ENCODE measurements at places on chromosomes 3 and 15.

GRCh38 chr15:55526559-55527036 lies 18.6 kb upstream of the DNAAF4 start:
- DNase-seq = no peak

DNA sequence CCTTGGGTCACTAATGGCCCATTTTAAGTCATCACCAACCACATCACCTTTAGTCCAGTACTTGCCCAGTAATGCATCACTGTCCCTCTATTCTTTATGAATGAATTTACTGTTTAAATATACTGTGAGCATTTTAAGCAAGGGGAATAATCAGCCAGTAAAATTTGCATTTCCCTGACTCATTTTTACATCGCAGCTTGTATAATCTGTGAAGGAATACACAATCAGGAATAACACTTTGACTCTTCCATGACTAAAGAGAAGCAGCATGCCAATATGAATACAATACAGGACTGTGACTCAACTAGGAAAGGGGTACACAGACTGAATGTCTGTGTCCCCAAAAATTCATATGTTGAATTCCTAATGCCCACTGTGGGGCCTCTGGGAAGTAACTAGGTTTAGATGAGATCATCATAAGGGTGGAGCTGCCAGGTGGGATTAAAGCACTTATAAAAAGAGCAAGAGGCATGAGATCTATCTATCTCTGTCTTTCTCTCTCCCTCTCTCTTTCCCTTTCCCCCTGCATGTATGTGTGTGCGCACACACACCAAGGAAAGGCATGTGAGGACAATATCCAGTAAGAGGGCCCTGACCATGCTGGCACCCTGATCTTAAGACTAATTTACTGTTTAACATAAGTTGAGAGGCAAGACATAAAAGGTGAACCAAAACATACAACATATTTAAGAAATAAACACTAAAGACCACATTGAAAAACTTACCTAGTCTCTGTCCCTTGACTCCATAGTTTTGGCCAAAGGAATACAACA lies 12.1 kb downstream of the B4GALT4 start:
- no peak for DNase-seq

DNA sequence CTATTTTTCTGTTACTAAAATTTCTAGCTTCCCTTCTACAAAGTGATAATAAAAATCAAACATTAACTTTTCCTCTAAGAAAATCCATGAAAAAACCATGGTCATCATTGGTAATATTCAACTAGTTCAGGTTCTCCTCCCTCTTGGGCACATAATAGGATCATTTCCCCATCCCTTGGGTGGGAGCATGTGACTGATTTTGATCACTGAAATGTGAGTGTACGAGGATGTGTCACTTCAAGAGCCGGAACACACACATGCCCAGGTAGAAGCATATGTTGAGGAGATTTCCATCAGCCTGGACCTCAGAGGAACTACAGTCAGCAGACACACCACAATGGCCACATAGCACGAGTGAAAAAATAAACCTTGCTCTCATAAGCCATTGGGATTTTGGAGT lies 36.1 kb downstream of the AP3S2 start:
- no peak for DNase-seq

GRCh38 chr15:65888981-65889380 lies 19.7 kb downstream of the RAB11A start:
- DNase-seq = no peak

DNA sequence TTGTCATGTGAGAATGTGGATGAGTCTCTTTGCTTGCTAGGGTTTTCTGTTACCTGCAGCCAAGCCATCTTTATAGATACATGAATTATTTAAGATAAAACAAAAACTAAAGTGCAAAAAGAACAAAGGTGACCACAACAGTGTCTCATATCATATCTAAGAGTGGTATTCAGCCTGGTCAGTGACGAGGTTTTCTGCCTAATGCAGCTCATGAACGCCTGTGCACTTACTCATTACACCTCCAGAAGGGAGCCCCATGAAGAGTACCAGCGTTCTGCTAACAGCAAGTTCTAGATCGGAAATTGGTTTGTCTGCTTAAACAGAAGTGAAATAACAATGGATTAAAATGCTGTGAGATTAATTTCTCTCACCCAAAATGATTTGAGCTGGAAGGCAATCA lies 19.2 kb downstream of the PXYLP1 start:
- no peak for DNase-seq

GRCh38 chr15:85174521-85174920 lies 192.9 kb downstream of the PDE8A start:
- DNase-seq = no peak

GRCh38 chr3:173267716-173268115 lies 126.7 kb upstream of the SPATA16 start:
- DNase-seq = no peak

DNA sequence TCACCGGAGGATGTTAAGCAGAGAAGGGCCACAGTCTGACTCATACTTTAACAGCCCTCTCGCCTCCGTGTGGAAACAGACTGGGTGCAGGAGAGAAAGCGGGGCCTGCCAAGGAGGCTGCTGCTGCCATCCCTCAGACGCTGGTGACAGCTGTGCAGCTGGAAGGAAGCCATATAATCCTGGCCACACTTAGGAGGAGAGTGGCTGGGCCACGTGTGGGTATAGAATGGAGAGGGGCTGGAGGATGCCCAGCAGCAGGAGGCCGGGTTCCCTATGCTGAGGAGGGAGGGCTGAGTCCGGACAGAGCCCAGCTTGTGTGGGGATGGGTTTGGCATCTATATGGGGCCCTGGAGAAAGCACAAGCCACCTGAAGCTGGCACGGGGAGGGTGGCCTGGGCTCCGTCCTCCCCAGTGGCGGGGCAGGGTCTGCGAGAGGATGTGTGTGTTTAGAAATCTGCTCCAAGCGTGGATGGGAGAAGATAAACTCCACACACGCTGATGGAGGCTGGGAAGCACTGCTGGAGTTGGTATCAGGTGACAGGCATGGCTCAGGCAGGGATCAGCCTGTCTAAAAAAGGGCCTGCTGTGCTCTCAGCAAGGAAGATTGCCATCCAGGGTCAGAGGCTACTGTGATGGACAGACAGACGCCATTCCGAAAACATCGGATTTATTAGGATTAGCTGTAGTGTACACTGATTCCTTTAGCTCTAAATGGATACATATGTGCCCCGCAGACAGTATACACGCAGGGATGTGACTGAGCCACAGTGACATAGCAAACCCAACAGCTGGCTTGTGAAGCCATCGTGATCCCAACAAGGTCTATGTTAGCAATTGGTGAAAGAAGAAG lies 15.9 kb downstream of the ABTB1 start:
- no peak for DNase-seq

GRCh38 chr3:50268703-50269451 lies at the start of gene SEMA3B:
SEMA3B (plus strand) TSS chr3:50269147; CDS start chr3:50269241, 94 bp downstream.
- DNase-seq = no peak

DNA sequence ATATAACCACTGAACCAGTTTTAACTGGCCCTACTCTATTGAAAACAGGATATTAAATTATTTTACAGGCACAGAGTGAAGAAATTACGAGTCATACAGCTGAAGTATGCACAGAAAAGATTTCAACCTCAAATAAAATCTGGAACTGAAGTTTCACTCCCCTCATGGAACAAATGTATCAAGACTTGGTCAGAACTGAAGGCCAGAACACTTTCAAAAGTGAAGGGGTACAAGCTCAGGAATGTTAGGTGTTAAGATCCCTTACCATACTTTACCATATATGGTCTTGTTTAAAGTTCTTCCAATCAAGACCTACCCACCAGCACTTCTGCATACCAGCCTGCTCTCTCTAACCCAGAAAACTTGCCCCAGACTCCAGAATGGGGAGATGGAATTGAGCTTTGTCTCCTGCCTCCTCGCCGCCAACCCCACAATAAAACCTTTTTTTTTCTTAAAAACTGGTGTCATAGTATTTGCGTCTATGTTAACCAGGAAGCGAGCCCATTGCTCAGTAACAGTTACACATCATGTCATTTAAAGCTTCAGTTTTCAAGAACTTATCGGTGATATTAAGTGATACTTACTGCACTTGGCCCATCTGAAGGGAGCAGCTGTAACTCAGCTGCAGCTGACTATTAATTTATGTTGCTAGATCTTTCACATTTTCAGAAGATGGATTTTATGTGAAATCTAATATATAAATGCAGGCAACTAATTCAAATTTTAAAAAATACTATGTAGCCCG lies 59.9 kb downstream of the OXSM start:
- no peak for DNase-seq

DNA sequence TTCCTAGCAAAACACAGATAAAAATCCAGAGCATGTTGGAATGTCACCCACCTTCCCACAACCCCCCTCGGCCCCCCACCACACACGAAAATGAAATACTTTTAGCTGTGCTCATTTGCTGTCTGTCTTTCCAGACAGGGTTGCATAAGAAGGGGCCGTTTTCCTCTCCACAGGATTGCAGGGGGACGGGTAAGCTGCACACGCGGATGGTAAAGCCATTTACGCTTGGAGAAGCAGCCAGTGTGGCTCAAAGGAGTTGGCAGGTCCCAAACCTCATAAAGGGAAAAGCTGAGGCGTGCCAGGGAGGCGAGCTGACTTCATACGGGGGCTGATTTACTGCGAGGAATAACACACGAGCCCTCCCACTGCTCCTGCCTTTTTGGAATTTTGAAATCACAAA lies 47.4 kb upstream of the ITGA11 start:
- no peak for DNase-seq

GRCh38 chr15:52136442-52136980 lies 23.9 kb upstream of the BCL2L10 start:
- no peak for DNase-seq

DNA sequence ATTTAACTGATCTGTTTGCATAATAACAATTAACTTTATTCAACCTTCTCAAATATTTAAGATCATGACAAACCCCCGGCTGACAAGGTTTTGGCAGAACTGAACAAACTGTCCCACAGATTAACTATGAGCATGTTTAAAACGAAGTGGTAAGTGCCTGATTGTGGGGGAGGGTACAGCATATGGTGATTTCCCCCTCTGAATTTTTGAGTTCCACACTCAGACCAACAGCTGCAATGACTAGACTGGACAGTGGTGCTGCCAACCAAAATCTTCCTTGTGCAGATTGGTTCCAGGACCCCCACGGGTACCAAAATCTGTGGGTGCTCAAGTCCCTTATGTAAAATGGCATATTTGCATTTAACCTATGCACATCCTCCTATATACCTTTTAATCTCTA lies 449.5 kb downstream of the SHQ1 start:
- DNase-seq = no peak

DNA sequence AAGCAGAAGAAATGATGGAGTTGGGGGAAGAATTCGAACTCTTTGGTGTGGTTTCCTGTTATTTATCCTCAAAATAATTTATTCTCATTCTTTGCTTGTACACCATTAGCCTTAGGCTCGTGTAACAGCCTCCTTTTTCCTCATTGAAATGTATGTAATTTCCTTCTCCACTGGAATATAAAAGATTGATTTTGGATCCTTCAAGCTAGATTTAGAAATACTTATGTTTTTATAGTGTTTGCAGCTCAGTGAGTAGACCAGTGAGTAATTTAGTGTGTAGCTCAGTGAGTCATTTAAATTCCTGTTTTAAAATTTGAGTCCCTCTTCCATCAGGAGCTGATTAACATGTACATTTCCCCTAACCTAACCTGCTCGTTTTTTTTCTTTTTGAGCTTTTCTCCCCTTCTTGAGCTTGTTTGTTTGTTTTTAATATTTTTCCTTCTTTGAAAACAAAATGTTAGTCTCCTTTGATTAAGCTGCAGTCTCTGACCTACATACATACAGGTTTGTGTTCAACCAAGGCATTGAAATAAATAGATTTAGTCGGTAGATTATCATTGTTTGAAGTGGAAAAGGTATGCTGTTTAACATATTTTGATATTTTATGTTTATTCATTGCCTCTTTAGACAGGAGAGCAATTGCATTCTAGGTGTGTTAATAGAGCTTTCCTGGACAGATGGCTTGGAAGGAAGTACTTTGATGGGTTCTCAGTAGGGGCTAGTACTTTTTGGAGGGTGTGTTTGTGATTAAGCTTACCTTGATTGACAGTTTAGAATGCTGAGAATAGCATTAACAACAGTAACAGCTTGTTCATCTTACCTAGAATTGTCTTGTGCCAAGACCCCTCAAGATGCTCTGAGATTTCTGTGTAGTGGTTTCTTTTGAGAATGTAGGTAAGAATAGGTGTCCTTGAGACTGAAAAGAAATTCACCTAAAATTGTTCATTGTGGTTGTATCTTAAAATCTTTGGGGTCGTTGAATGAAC lies 5.9 kb downstream of the USP3 start:
- no peak for DNase-seq

DNA sequence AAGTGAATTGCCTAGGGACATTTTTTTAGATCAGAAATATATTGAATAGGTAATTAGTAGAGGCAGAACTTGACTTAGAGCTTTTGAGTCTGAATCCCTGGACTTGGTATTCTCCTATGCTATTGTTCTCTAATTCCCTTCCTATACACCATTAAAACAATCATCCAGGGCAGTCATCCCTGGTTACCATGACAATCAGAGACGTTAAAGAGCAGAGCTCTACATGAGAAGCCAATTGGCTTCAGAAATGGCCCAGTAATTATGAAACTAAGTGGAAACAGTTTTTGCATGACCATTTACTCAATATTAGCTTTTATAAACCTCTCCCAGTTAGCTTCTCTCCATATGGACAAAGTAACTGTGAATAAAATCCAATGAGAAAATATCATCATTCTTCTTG lies 182.1 kb upstream of the TP63 start:
- DNase-seq = no peak

GRCh38 chr15:52556524-52557273 lies 12.1 kb downstream of the ARPP19 start:
- DNase-seq = no peak

DNA sequence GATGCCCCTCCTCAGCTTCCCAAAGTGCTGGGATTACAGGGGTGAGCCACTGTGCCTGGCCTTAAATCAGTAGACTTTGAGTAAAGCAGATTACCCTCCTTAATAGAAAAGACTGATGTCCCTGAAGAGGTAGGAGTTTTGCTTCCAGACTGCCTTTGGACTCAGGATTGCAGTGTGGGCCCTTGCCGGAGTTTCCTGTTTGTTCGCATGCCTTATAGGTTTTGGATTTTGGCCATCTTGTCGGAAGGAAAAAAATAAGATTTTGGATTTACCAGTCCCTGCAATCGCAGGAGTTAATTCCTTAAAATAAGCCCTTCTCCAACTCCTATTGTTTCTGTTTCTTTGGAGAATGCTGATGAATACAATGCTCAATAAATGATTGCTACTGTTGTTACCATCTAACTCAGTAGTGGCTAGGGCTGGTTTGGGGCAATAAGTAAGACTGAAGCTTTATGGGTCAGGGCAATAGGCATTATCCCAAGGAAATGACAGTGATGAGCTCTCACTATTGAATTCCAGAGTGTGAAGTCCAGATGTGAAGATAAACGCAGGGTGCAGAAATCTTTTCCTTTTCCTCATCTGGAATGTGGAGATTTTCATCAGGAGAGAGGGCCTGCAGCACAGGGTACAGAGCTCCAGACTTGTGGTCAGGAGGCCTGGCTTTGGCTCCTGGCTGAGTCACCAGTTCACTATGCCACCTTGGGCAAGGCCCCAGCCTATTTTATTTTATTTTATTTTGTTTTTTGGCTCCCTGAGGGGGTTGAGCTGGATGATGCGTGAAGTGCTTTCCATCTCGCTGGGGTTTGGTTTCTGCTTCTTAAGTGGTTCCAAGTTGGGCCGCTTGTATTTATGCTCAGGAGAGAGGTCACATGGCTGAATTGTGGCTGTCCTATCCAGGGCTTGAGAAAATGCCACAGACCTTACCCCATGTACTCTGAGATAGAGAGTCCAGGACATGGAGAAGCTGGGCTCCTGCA lies 25.3 kb downstream of the FOXL2 start:
- DNase-seq = no peak
